ENCODE measurements at places on chromosomes 7 and 10.

DNA sequence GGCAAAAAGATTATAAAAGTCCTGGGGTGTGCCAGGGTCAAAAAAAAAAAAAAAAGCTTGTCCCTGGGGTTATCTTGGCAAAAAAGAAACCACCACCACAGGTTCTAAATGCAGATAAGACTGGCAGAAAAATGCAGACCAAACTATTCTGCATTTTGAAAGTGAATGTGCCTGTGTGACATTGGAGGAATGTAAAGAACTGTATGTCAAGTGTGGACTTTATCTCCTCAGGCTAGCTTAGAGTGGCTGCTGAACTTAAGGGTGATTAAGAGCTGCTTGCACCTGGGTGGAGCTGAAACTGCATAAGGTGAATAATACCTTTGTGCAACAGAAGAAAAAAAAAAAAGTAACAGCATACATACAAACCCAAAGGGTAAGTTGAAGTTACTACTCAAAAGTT, 1.3 kb upstream of the NAPEPLD start:
- no peak for DNase-seq

DNA sequence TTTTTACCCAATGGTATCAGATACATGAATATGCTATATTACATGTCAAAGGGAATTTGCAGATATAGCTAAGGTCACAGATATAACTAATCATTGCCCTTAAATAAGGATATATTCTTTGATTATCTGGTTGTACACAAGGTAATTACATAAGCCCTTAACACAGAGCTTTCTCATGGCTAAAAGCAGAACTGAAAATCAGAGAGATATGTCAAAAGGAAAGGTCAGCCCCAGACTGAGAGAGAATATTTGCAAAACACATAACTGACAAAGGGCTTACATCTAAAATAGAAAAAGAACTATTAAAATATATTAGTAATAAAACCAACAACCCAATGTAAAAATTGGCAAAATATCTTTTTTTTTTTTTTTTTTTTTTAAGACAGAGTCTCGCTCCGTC, 1029.5 kb upstream of the LRRN3 start:
- DNase-seq = no peak

DNA sequence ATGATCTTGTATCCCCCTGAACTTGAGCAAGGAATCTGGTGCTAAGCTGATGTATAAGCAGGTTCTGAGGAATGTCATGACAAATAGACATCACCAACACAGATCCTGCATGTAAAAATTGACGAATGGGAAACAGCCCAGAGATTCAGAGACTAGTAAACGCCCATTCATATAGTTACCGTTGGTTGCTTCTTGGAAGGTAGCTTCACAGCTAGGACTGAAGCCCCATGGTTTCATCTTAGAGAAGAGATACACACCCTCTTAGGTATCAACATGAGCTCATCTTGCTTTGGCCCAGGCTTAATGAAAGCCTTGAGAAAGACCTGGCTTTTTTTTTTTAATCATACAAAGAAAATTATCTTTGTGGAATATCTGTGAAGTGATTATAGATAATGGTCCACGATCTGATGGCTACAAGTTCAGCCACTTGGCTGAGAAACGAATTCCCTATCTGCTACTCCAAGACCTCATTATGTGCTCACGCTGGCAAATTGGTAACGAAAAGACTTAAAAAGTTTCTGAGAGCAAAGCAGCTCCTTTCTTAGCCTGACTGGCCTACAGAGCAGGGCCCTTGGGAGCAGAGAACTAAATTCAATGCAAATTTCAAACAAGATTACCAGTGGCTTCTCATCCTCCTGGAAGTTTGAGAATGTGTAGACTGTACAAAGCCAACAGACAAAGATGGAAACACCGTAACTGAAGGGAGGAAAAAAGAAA, 181.1 kb downstream of the NRP1 start:
- DNase-seq = peak; percentile 26

DNA sequence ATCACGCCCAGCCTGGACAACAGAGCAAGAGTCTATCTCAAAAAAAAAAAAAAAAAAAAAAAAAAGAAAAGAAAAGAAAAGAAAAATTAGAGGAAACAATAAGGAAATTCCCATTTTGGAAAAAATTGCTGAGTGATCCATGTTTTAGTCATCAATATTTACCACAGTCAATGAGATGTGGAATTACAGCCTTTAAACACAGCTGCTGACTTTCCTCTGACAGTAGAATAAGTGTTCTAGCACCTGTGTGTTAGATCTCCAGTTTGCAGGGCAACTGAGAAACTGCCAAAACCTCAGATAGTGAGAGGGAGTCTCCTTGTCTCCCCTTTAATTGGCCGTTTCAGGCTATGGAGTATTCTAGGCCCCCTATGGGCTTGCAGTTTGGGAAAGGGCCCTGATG, 520.1 kb downstream of the KCNMA1 start:
- no peak for DNase-seq

GRCh38 chr7:81339946-81340345, 421.1 kb upstream of the SEMA3C start:
- no peak for DNase-seq

GRCh38 chr7:155804431-155804831, 7.8 kb downstream of the SHH start:
- DNase-seq = no peak

DNA sequence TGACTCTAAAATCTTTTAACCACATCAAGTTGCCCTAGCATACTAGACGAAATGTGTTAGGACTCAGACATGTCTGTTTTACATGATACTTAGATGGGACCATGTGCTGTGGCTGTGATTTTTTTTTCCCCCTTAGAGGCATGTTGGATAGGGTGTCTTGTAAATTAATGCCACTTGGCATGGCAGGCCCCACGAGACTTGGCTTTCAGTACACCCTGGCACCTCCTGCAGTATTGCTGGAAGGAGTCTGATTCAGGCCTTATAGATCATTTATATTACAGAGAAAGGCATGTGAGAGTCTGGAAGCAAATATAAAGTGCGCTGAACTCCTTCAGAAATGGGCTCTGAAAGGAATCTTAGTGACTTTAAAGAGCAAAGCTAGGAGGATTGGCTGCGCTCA, 494.1 kb downstream of the SDK1 start:
- DNase-seq = no peak

- DNase-seq = no peak
These were observed 12.6 kb downstream of the HOXA4 start for GRCh38 chr7:27117887-27118491.

GRCh38 chr7:22618528-22618927, 108.5 kb upstream of the IL6 start:
- DNase-seq = no peak

GRCh38 chr10:26801831-26802230, 58.9 kb downstream of the ABI1 start:
- no peak for DNase-seq

- DNase-seq = no peak
These were observed 385.8 kb upstream of the C7orf33 start for GRCh38 chr7:148204639-148205304.

- DNase-seq = no peak
These were observed 179.9 kb downstream of the MGMT start for GRCh38 chr10:129646973-129647372.

DNA sequence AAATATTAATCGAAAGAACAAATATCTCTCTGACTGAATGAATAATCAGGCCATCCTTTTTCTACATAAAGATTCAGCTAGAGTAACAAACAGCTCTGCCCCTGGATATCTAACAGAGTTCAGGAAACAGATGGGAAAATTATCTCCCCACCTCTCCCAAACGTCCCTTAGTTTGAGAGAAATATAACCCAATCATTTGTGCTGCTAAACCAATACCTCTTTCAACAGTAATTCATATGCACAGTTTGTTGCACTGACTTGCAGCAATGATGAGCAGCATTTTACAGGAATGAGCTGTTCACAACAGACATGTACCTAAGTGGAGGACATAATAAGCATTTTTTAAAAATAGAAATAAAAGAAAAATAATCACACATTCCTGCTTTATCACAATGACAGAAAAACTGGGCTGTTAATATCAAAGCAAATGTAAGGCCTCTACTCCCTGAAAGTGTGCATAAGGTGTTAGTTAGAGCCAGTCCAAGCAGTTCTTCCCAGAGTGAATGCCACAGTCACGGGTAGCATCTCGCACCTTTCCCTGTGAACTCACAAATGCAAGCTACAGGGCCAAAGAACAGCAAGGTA, 2.3 kb downstream of the CREB3L2 start:
- DNase-seq = no peak

DNA sequence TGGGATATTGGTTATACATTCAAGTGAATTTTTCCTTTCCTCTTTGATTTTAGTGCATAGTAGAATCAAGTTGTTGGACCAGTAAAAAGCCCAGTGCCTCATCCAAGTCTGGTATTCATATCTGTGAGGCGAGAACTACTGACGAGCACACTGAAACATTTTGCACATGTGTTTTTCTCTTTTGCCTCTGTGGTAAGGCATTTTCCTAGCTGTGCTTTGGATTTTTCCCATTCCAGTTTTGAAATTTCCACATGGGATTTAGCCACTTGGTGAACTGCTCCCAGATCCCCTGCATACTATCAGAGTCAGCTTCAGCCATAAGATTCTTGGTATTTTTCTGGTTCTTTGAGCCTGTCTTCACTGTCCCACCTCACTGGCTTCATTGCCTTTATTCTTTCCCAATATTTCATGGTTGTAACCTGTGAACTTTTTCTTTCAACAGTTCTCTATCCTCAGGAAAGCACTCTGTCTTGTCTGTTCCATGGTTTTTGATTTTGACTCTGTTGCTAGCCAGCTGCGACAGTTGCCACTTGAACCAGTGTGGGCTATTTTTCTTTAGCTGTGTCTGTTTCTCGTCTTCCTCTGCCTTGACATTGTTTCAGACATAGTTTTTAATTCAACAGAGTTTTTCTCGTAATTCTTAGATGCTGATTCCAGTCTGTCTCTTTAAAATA, 239.0 kb downstream of the REEP3 start:
- no peak for DNase-seq

GRCh38 chr10:98135222-98135899, 904 bp downstream of the R3HCC1L start:
- no peak for DNase-seq

- DNase-seq = no peak
These were observed 22.6 kb downstream of the PNPLA8 start for GRCh38 chr7:108503112-108504026.

DNA sequence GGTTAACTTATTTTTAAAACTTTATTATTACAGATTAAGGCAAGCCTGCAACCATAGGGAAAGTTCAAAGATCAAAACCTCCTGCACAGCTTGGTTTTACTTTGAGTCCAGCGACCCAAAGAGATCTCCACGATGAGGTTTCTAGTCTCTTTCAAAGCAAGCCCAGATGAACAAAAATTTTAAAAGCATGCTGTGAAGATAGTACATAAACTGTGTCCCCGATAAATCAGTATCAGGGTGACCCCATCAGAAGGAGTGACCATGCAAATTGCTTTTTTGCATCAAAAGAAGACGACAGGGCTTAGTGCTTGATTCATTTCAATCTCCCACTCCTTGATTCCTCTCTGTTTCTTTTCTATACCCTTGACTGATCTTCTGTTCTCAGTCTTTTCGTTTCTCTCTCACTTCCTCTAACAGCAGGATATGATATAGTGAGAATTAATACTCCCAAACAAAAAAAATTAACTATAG, 16.0 kb upstream of the DNTT start:
- no peak for DNase-seq

DNA sequence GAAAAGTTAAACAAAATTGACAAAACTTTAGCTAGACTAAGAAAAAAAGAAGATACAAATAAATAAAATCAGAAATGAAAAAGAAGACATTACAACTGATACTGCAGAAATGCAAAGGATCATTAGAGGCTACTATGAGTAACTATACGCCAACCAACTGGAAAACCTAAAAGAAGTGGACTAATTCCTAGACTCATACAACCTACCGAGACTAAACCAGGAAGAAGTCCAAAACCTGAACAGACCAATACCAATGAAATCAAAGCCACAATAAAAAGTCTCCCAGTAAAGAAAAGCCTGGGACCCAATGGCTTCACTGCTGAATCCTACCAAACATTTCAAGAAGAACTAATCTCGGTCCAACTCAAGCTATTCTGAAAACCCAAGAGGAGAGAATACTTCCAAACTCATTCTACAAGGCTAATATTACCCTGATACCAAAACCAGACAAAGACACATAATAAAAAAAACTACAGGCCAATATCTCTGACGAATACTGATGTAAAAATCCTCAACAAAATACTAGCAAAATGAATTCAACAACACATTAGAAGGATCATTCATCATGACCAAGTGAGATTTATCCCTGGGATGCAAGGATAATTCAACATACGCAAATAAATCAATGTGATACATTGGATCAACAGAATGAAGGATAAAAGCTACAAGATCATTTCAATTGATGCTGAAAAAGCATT, 20.3 kb downstream of the ELAPOR2 start:
- no peak for DNase-seq

GRCh38 chr10:59903871-59904270, 2.5 kb downstream of the CCDC6 start:
- no peak for DNase-seq
